ENCODE measurements at places on chromosomes 5 and 9.

DNA sequence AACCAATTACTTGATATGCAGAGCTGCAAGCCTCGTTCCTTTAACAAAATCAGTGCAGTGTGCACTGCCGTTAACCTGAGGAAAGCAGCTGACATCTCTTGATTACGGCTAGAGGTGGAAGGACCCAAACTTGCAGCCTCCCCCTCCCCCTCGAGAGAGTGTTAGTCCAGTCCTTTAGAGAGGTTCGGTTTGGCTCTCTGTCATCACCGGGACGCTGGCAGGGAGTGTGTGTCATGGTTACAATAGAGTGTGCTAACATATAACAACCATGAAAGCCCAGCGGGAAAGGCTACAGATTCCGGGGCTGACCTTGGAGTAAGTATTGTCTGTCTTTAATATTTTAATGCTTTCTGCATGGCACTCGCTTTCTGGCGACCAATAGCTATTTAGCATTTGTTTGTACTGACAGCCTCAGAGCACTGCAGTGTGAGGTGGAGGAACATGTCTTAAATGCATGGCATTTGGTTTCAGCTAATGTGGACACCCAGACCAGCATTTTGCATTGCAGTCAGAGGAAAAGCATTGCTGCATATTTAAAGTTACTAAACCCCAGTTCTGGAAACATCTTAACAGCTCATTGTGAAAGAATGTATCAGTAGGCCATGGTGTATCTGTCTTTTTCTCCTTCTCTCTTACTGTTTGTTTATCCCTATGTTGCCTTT, 237.5 kb downstream of the CD180 start:
- no peak for DNase-seq

- DNase-seq: no peak
These were observed 28.2 kb downstream of the YIPF5 start for GRCh38 chr5:144142139-144142823.

DNA sequence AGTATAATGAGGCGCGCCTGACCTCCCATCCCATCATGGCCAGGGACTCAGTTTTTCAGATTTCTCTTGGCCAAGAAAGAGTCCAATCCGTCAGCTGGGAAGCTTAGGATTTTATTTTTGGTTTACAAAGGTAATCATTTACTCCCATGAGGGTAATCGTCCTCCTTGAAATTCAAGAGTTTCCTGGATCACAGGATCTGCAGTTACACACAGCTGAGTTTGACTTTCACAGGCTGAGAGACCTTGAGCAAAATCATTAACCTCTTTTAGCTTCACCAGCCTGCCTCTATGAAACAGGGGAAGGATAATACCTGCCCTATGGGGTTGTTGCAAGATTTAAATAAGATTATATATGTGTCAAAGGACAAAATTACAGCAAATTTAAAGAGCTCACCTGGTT, 15.4 kb upstream of the AK3 start:
- no peak for DNase-seq

GRCh38 chr9:115015018-115015635, 84.7 kb upstream of the TNFSF8 start:
- DNase-seq: no peak

DNA sequence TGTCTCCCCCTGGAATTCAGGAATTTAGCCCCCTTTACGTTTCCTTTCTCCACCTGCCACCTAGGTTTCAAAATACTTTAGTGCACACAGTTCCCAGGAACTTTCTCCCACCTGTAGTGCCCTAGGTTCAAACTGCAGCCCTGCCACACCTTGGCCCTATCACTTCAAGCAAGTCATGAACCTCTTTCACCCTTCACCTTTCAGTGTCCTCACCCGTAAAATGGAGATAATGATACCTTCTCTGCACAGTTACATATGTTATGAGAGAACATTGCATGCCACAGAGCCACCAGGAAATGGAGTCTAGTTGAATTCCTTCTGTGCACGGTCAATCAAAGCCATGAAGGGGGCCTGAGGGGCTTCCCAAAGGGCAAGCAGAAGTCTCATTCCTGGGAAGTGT, 9.8 kb upstream of the EEIG1 start:
- no peak for DNase-seq

- DNase-seq: no peak
These were observed 197.7 kb downstream of the NTRK2 start for GRCh38 chr9:84867186-84867585.

DNA sequence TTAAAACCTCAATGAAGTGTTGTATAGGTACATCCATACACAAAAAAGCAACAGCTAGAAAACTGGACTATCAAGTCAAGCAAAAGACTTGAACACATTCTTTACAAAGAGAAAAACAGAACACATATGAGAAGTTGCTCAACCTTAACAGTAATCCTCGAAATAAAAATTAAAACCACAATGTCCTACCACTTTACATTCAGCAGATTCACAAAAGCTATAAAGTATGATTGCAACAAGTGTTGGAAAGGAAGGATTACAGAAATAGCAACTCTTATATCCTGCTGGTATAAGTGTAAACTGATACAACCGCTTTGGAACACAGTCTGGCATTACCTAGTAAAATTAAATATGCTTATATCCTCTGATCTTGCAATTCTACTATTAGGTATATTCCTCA, 28.5 kb upstream of the GOLGA1 start:
- DNase-seq: no peak

- no peak for DNase-seq
These were observed 231.3 kb downstream of the ZSWIM6 start for GRCh38 chr5:61563401-61563800.
